Prostate gland (tissue), 2 donors: ENCODE measurements at places on chromosomes 7 and 10.

- DNase-seq: peak; percentile 4
Measured at GRCh38 chr7:88759230-88760135, at the start of gene ZNF804B. Gene ZNF804B (plus strand): TSS chr7:88759700. CDS start chr7:88759977, 277 bp downstream.

- DNase-seq: peak; percentile 91
Measured at GRCh38 chr7:143419880-143420279, 11.2 kb upstream of the EPHA1 start.

DNA sequence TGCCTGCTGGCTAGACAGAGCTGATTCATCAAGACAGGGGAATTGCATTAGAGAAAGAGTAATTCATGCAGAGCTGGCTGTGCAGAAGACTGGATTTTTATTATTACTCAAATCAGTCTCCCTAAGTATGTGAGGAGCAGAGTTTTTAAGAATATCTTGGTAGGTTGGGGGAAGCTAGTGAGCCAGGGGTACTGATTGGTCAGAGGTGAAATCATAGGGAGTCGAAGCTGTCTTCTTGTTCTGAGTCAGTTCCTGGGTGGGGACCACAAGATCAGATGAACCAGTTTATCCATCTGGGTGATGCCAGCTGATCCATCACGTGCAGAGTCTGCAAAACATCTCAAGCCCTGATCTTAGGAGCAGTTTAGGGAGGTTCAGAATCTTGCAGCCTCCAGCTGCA, 39.8 kb downstream of the FOXI2 start:
- no peak for DNase-seq

GRCh38 chr7:132145466-132145865, 430.8 kb downstream of the PLXNA4 start:
- no peak for DNase-seq

DNA sequence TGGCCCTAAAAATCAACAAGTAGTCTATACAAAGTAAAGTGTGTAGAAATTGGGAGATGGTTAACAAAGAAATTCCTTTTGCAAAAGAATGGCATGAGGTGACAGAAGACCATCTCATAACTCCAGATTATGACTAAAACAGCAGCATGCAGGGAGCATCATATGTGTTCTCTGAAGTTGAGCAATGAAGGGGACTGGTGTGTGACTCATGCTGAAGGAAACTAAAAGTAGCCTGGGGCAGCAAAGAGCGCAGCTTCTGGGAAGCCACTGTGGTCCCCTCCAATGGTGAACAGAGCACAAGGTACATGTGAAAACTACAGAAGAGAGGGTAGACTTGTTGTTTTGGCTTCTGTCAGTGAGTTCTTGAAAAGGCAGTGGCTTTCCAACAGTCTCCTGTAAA, 133.4 kb downstream of the MACC1 start:
- no peak for DNase-seq

- no peak for DNase-seq
Measured at GRCh38 chr7:47290867-47291266, 291.0 kb downstream of the TNS3 start.

GRCh38 chr10:76040107-76040829, 608.8 kb downstream of the LRMDA start:
- DNase-seq: no peak

GRCh38 chr7:1823376-1824150, 153.5 kb downstream of the ELFN1 start:
- no peak for DNase-seq

DNA sequence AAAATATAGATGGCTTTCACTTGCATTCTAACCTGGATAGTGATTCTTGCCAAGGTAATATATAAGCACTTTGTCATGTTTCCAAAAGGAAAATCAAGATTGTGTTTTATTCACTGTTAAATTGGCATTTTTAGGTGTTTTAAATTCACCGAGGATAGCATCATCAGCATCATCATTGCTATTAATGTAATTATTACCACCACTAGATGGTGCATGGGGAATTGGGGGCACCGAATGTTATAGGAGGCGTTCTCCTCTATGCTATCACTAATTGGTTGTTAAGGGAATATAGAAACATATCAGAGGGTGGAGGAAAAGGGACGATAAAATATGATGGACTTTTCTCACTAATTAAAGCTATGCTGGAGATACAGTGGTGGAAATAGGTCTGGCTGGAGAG, 95.5 kb downstream of the CELF2 start:
- DNase-seq: no peak

DNA sequence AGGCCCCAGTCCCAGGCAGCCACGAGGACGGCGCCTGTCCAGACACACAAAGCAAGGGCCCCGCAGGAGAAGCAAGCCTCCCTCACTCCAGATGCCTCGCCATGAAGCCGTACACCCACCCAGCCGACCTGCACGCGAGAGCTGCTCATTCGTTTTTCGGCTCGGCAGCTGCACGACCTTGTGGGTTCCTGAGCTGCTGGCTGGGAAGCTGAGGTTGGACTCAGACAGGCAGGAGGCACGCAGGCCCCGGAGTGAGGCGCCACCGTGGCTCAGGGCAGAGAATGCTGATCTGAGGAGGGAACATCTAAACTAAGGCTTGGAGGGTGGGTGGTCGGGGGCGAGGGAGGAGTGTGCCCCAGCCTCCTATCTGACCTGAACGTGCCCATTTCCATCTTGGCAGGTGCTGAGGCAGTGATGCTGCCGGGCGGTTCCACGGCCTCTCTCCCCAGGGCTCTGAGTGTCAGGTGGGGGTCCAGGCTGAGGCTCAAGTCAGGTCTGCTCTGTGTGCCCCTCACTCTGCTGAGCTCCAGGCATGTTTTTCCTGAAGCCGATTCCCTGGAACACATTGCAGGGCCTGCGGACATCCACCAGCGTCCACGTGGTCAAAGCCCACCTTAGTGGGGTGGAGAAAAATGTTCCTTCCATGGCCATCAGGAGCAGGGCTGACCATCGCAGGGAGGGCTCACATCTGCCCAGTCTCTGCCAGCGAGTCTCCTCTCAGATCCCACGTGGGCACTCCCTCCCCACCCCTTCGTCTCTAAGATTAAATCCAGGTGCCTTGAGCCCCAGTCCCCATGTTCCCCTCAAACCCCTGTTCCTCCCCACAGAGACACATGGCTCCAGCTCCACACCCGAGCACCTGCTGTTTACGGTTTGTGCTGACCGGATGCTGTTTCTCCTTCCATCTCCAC, 28.1 kb upstream of the FAM20C start:
- no peak for DNase-seq

DNA sequence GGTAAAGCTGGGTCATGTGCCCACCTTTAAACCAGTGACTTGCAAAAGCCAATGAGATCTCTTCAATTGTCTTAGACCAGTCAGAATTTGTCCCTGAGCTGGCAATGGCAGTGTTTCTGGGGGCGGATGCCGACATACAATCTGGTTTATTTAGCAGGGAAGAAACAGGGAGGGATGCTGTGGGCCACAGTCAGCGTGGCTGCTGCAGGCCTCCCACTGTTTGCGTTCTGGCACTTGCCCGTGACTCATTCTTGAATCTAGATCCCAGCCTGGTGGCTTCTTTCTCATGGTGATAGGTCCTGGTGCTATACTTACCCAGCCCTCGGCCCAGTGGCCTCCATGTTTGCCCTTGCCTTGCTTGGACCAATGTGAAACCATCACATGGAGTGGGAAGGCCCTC, 3.1 kb upstream of the CPA1 start:
- DNase-seq: no peak

DNA sequence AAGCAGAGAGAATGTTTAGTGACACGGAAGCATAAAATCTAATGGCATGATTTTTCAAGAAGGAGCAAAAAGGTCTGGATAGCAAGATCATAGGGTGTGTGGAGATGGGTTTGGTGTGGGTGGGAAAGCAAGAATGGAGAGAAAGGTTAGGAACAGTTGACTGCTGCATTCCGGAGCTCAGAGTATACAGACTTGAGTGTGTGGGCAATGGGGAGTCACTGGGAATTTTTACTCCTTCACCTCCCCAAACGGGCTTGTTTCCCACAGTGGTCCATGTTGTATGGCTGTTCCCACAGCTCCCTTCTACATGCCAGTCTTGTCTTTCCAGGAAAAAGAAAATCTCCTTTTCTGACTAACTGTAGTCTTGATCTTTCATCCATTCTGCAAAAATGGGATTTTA, 122.1 kb downstream of the CDK6 start:
- DNase-seq: no peak

DNA sequence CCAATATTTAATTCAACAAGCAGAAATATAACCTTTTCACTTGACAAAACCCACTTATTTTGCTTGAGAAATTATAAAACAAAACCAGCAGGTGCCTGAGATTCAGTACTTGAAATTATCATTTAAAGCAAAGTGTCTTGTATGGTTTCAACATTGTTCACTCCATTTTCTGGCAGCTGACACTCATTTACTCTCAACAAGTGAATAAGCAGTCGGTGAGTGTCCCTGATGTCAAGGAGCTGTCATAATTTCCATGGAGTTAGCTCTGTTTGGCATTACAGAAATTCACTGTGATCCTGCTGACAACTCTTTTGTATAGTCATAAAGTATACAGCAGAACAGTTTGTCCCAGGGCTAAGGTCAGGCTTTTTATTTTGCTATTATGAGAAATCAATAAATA, 490.0 kb downstream of the CNTNAP2 start:
- no peak for DNase-seq

DNA sequence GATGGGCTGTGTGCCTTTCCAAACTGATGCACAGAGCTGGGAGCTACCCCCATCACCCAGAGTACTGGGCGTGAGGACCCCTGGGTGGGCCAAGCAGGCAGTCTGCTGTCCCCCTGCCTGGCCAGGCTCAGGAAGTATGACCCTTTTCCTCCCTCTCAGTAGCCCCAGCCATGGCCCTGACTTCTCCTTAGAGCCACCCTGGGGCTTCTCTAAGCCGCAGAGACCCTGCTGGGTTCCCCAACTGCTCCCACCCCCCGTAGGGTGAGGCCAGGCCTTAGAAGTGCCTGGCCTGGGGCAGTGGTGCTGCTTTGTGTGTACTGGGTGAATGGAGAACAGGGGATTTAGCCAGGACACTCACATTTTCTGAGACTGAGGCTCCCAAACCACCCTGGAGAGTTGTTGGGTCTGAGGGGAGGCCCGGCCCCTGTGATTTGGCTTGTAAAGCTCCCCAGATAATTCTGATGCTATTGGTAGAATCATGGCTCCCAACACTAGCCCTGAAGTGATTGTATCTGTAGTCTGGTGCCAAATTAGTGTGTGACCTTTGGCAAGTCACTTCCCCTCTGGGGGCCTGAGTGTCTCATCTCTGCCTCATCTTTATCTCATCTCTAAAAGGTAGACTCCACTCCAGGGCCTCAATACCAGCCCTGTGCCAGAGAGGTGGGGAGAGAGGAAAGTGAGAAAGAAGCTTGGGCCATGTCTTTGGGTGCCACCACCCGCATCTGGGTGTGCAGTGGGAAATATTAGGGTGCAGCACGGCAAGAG, 99.7 kb upstream of the PPIF start:
- DNase-seq: no peak

DNA sequence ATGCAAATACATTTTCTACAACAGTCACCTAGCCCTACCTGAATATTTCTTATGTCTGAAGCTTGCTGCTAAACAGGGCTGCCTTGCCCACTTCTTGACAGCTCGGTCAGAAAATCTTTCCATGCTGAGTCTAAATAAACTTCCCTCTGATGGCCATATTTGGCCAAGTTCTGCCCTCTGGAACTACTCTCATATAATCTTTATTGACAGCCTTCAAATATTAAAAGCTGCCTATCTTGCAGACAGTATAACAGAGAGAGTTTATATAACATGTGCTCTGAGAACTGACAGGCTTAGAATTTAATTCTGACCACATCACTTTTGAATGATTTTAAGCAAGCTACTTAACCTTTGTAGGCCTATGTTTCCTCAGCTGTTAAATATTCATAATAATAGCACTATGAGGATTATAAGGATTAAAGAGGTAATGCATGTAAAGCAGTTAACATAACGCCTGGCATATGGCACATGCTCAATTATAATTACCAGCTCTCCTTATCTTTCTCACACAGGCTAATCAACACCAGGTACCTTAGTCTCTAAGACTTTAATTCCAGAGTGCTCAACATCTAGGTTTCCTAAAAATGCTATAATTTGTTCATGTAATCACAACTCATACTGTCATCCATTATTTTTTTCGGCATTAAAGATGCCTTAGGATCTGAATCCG, 334.1 kb downstream of the HPSE2 start:
- DNase-seq: no peak

DNA sequence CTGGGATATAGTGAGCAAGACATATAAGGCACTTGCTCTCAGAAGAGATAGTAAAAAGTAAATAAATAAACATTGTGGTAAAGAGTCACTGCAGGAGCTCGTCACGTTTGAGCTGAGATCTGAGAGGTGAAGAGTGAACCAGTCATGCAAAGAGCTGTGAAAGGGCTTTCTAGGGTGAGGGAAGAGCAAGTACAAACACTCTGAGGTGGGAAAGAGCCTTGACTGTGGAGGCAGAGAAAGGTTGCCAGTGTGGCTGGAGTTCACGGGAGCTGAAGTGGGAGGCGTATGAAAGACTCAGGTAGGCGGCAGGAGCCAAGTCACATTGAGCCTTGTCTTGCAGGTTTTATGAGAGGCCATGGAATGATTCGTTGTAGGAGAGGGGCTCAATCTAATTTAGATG, 141.0 kb downstream of the C1GALT1 start:
- no peak for DNase-seq

GRCh38 chr10:26357203-26357602, 80.9 kb upstream of the APBB1IP start:
- no peak for DNase-seq

DNA sequence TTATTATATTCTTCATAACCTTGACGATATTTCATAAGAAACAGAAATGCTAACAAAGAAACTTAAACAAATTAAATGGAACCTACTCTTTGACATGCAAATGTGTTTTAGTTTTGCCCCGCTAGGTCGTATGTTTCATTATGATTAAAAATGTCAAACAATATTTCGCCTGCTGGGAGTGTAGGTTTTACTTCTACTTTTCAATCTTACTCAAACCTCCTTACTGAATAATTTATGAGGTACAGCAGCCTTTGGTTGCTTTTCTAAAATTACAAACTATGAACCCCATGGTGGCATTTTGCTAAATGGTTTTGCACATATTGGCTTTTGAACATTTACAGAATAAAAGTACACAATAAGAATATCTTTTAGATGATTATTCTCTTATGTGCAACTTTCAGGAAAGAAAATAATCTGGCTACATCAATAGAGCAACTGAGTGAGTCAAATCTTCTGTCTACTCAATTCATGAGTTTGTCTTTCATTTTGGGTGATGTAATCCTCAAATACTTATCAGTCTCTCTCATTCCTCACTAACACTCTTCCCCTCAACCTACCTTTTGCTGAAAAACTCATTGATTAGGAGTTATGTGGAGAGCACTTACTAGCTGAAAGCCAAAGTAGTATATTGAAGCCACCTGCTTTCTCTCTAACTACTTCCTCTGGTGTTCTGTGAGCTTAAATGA, 1226.4 kb downstream of the XPNPEP1 start:
- DNase-seq: no peak

- no peak for DNase-seq
Measured at GRCh38 chr10:5656737-5657579, 9.4 kb downstream of the ASB13 start.

DNA sequence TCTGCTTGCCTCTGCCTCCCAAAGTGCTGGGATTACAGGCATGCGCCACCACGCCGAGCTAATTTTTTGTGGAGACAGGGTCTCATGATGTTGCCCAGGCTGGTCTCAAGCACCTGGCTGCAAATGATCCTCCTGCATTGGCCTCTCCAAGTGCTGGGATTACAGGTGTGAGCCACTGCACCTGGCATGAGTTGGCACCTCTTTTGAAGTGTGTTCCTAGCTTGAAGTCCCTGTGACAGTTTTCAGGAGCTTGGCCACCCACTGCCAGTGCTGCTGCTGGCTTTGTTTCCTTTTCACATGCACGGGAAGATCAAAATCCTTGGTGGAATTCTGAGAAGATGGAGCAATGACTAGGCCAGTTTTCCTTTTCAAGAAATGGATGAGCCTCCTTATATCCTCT, 126.3 kb downstream of the NRP1 start:
- no peak for DNase-seq
